ENCODE measurements at places on chromosomes 3 and 15.

- DNase-seq, result no peak
Observed at GRCh38 chr15:73921254-73921925, 4.9 kb upstream of the LOXL1 start.

DNA sequence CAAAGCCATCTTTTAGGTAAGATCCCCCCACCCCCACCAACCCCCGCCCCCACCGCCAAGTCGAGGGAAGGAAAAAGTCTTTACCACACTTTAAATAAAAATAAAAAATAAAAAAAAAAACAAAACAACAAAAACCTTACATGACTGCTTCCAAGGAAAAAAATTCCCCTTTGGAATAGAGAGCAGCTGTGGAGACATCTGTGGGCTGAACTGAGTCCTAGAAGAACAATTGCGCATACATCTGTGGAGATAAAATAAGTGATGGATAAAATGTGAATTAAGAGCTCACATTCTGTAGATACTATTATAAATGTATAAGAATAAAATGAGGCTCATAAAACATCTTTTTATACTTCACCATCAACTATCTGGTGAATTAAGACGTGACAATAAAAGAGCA, 601.7 kb upstream of the AGTR1 start:
- DNase-seq, result no peak

DNA sequence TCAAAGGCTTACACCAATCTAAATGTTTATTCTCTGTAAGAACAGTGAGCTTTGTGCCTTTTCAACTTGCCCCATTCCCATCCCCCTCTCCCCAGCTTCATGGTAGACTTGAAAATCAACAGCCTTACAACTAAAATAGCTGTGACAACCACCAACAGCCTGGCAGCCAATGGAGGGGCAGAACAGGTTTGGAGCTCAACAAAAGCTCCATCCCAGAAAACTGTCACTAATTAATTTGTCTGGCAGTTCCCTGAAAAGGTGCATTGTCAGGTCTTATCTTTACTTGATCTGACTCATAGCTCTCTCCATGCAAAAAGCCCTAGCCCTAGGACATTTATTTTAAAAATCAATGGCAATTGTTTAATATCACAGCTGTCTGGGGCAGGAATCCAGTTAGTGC, 22.6 kb downstream of the MTHFS start:
- DNase-seq, result no peak

DNA sequence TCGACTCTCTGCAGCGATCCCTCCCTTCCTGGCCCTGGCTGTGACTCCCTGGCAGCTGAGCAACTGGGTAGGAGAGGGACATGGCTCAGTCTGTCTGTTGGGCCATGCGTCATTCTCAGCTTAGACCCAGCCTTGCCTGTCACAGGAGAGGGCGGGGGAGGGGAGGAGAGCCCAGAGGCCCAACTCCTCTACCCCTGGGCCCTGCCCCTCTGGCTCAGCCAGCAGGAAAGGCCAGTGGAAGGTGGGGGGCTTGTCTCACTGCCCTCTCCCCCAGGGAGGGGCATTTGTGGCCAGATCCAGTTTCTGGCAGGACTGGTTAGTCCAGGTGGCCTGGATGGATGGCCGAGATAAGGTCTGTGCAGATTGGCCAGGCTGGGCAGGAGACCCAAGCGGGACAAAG, 31.6 kb downstream of the DNAJB8 start:
- DNase-seq, result no peak

GRCh38 chr3:194396859-194397756, 2.0 kb downstream of the GP5 start:
- no peak for DNase-seq
